ENCODE measurements at places on chromosomes 7 and 10.

DNA sequence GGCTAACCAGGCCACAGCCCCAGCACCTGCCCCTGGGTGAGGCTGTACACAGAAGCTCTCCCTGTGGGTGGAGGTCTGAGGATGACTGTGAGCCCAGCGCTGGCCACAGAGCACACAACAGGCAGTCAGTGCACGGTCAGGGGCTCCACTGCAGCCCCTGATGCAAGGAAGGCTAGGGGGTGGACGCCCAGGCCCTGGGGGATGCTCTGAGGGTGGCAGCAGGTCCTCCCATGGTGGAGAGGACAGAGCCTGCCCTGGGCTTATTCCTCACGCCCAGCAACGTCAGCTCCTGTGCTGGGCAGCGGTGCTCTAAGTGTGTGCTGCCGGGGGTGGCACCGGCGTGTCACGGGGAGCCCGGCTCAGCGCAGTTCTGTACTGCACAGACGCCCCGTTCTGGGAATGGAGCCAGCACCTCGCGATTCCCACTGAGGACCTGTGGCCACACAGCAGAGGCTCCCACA is 223.2 kb downstream of the MAD1L1 start:
- DNase-seq = no peak

GRCh38 chr7:115097175-115097671 is 175.3 kb downstream of the MDFIC start:
- DNase-seq = peak; percentile 82

DNA sequence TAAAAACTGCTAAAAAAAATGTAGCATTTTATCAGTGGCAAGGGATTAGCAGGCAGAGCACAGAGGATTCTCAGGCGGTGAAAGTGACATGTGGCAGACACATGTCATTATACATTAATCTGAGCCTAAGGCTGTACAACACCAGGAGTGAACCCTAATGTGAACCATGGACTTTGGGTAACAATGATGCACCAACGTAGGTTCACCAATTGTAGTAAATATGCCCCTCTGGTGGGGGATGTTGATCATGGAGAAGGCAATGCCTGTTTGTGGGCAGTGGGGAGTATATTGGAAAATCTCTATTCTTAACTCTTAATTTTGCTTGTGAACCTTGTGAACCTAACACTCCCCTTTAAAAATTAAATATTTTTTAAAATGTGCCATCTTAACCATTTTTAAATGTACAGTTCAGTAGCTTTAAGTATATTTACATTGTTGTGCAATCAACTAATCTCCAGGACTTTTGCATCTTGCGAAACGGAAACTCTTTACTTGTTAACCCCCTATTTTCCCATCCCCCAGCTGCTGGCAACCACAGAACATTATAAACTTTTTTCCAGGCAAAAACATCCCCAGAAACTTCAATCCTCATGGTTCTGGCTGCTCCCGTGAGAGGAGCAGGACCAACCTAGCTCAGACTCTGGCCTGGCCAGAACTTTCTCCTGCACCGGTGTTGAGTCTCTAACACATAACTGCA is 29.9 kb downstream of the LRRC20 start:
- no peak for DNase-seq

- no peak for DNase-seq
These were observed 104.6 kb upstream of the DNAJB12 start for GRCh38 chr10:72459301-72459700.

DNA sequence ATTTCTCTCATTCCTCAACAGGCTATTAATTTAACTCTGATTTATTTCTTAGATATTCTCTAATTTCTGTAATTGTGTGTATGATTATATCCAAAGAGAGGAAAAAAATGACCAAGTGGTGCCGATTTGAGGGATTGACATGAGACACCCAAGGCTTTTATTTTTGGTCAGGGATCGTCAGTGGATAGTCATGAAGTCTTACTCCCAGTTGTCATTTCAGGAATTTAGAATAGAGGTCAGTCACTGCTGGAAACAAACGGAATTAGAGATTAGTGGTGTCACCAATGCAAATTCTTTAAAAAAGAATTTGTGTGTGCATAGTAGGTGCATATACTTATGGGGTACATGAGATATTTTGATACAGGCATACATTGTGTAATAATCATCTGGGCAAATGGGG is 26.8 kb upstream of the AGR3 start:
- no peak for DNase-seq

GRCh38 chr10:30463944-30464451 is 30.0 kb downstream of the MAP3K8 start:
- peak; percentile 29 for DNase-seq

Data from SW480 (cell line).